ENCODE measurements at places on chromosomes 2 and 18.

GRCh38 chr2:15640261-15640711 lies 48.6 kb downstream of the DDX1 start:
- no peak for DNase-seq

DNA sequence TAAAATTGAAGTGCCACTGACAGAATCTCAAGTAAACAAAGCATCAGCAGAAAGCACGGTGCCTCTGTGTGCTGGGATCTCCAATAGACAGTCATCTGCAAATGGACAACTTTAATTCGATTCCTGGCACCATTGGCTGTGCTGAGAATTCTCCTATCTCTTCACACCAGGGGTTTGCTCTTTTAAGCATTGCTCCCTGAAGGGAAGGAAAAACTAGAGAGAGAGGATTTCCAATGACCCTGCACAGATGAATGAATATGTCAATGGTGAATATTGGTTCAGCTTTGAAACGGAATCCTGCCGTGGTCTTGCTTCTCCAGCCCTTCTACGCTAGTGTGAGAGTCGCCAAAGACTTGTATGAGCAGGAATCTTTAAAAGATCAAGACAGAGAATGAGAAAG lies 97.9 kb downstream of the FIGN start:
- DNase-seq: no peak

DNA sequence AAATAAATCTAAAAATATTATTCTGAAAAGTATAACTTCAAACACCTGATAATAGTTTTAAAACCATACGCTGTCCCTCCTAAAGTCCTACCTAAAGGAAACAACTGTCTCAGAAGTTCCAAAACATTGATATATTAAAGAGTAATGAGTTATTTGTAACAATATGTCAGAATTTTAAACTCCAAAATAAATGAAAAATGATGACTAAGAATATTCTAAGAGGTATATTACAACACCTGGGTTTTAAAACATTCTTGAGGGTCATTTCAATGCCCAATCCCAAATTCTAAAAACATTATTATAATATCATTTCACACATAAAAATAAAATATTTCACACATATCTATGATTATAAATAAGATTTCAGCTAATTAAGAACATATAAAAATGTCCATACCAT lies 20.2 kb downstream of the KIDINS220 start:
- DNase-seq: no peak

DNA sequence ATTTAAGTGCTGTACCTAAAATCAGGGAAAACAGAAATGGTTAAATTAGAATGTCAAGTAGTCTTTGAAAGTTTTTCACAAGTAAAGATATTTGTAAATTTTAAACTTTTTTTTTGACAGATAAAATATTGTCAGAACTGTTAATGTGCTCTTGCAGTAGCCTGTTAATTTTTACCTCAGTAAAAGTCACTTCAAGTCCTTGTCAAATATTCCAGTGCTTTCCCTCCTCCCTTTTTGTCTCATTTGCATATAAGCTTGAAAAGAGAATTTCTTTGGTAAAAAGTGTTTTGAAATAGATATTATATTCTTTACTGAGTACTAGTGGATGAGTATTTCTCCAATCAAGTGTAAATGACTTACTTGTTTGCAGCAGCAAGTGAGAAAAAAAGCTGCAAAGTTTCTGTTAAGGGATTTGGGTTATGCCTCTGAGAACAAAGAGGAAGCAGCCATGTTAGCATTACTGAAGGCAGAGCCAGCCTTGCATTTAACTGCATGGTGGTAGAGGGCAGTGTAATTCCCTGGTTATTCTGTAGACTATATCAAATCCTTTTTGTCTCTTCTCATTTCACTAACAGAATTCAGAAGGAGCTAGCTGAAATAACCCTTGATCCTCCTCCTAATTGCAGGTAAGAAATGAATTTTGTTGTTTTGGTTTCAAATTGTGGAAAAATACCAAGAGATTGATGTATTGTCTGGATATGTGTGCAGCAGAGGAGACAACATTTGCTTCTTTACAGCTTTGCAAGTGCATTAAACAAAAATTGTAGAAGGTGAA lies 3.2 kb downstream of the UBE2E3 start:
- DNase-seq: no peak

DNA sequence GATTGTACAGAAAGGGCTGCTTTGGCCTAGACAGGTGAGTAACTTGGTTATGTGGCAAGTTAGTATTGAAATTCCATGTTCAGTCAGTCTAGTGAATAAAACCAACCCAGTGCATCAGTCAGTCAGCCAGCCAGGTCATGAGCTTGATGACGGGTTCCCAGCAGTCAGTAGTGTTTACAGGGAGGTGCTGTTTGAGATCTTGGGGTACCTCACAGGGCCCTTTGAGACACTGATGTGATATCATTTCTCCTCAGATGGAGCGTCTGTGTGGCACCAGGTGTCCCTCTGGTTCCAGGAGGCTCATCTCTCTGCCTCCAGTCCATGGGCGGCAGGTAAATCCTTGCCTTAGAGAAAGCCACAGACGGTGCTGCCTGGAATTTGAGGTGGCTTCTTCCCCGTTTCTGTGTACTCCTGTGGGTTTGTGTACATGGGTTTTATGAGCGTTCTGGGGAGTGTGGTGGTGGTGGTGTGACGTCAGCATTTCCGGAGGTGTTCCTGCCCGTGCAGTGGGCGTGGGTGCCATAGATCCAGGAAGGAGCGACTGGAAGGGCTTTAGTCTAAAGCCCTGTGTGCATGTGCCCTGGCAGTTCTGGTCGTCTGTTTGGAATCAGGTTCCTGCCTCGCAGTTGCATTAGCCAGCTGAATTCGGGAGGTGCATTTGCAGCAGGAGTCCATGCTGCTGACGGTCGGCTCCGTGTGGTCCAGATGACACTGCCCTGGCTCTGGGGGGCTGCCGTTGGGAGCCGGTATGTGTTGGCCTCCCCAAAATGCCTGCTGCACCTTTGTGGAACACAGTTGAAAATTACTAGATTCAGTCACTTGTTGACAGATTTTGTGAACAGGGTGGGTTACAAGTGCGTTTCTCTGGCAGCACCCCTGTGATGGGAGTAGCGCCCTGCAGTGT lies 2.1 kb downstream of the CTDP1 start:
- DNase-seq: no peak

DNA sequence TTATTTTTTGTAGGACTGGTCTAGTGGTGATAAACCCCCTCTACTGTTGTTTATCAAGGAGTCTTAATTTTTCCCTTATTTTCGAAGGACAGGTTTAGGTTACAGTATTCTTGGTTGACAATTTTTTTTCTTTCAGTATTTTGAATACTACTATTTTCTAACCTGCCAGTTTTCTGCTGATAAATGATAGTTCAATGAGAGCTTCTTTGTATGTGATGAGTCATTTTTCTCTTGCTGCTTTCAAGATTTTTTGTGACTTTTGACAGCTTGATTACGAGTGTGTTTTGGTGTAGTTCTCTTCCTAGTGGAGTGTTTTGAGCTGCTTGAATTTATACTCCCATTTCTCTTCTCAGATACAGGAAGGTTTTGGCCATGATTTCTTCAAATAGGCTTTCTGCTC lies 77.5 kb downstream of the ACSL3 start:
- DNase-seq: no peak

GRCh38 chr2:37671816-37672103 lies 318 bp upstream of the CDC42EP3 start:
- DNase-seq: no peak

GRCh38 chr2:160144280-160144990 lies 55.6 kb downstream of the ITGB6 start:
- no peak for DNase-seq

GRCh38 chr2:113098041-113098440 lies 29.4 kb upstream of the IL1RN start:
- DNase-seq: no peak

DNA sequence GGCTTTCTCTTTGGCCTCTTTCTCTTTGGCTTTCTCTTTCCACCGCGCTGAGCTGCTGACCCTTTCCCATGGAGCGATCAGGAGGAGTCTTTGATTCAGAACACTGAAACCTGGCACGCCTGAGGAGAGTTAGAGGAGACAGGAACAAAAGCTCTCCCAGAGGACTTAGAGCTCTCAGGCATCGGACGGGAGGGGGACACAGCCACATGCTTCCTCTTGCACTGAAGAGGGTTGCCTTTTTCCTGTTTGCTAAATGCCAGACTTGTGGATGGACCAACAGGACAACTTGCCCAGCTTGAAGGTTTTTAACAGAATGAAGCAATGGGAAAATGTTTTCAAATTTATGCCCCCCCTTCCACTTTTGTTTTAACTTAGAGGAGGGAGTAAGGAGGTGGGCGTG lies 3.6 kb upstream of the PTPN18 start:
- no peak for DNase-seq

- no peak for DNase-seq
Measured at GRCh38 chr2:197613509-197613987, 61.8 kb downstream of the RFTN2 start.

DNA sequence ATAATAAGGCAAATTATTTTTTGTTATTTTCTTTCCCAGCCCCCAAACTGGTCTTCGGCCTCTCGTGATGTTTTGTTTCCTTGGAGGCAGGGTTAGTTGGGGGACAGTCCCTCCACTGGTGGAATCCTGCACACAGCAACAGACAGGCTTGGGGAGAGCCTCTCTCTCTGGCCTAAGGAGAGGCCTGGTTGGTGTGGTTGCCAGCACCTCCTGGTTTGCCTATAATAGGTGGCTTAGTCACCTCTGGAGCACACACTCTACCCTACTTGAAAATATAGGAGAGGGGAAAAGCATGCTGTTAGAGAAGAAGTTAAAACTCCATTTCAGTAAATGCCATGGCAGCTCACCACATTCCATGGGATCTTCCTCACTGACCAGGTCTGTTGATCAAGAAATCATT lies 417.2 kb upstream of the MEIS1 start:
- DNase-seq: no peak

DNA sequence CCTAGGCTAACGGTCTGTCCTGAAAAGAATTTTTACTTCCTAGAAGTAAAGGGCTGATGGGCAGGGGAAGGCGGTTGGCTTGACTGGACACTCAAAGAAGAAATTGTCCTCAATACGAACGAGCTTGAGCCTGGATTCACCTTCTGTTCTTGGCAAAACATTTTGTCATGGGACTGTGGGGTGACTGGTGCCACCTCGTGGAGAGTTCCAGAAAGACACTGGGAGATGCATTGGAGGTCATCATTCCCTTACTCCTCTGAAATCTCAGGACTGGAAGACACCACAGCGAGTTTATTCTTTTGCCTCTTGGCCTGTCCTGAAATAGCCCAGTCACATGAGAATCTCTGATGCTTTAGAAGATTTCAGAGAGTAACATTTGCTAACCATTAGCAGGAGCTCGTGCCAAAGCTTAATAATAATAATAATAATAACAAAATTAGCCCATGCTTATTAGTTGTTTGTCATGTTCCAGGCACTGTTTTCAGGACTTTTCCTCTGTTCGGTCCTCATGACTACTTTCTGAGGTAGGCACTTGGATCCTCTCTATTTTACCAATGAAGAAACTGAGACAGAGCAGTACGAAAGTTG lies 44.5 kb downstream of the TMEM182 start:
- DNase-seq: peak; percentile 33

- DNase-seq: no peak
Measured at GRCh38 chr18:5884375-5884774, 10.9 kb downstream of the TMEM200C start.

DNA sequence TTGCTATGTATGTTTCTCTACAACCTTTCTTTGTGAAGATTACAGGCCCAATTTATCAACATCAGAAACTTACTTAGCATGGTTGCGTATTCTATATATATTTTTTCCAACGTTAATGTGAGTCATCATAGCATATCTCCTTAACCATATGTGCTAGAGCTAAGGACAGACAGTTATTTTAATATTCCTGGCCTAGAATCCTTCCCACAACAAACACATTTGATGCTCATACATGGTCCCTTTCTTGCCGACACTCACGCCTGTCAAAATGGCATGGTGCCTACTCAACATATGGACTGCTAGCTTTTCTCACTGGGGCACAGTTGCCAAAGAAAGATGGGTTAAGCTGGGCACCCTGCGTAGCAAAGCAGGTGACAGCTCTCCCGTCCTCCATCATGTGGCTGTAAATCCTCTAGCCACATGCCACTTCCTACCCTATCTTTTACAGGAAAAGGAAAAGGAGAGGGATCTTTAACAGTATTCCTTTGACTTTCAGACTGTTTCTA lies 75.2 kb upstream of the GALNT5 start:
- DNase-seq: no peak

DNA sequence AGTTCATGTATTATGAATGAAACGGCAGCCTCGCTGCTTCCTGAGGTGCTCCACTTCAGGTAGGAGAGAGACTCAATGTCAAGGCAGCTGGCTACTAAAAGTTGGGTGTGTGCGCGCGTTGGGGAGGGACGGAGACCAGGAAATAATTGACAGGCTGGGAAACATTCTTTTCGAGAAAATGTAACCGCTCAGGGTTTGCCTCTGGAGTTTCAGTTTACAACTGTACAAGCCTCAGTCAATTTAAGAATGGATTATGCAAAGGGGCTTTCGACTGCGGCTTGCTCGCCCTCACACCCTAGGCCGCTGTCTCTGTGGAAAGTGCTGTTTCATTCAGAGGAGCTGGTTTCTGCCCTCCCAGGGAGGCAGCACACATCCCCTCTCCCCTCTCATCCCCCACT lies 4.4 kb upstream of the SPRED2 start:
- DNase-seq: no peak

DNA sequence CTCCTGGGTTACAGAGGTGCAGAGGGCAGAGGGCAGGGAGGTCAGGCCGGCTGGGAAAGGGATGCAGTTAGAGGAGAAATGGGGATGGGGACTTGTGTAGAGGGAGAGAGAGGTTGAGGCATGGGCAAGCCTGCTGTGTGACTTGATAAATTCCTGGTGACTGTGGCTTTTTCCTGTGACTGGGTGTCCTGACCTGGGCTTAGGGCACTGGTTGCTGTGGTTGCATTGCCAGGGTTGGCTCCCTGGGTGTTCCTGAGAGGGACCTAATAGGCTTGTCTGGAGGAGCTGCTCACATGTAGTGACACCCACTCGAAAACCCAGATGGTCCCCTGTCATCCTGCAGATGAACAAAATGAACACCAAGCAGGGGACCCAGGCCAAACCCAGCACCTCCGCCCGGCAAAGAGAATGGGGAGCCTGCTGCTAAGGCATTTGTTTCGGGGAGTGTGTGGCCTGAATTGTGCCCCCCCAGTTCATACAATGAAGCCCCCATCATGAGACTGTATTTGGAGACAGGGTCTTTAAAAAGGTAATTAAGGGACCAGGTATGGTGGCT lies 78.6 kb downstream of the VWA3B start:
- DNase-seq: no peak

- DNase-seq: no peak
Measured at GRCh38 chr2:85758361-85759256, 4.8 kb downstream of the ATOH8 start.
